ENCODE measurements at places on chromosomes 12 and 14.
A peak's percentile ranks its signal among the peaks of the same experiment; 100 is the strongest.

- no peak for DNase-seq
Measured at GRCh38 chr14:99125113-99125512, 146.9 kb downstream of the BCL11B start.

GRCh38 chr12:122965321-122965751 lies 927 bp downstream of the ABCB9 start:
- DNase-seq = no peak

DNA sequence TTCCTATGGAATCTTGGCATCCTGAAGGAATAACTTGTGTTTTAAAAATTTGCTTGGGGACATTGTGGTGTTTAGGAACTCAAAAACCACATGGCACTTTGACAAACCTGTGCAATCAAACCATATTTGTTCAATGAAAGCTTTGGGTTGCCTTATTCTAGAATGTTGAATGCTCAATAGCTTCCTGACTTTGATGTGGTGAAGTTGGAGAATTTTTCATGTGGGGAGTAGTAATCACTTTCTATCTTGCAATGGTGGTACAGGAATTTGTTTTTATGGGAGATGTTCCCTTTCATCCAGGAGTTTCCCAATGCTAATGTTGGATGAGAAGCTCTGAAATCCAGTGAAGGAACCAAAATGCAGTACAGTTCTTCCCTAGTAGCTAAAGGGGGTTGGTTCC lies 42.2 kb upstream of the LDHB start:
- DNase-seq = no peak

DNA sequence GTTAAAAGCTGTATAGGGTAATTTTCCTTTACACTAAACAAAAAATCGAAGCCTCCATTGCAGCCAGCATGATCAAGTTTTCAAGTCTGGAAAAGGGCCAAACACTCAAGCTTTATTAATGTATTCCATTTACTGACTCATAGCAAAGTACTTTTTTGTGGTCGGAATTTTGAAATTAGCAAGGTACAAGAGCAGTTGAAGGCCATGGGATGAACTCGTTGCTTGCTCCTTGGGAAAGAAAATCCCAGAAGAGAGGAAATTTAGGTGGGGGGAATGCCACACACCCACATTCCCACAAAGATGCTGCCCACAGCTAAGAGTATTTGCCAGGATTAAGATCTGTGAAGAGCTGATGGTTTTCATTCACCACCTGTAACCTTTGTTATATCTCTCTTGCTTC lies 333.7 kb downstream of the EGLN3 start:
- peak; percentile 37 for DNase-seq

- DNase-seq = no peak
Measured at GRCh38 chr14:69252851-69253250, 7.1 kb upstream of the GALNT16 start.

- DNase-seq = no peak
Measured at GRCh38 chr12:113285679-113286610, 49.0 kb downstream of the SLC8B1 start.

DNA sequence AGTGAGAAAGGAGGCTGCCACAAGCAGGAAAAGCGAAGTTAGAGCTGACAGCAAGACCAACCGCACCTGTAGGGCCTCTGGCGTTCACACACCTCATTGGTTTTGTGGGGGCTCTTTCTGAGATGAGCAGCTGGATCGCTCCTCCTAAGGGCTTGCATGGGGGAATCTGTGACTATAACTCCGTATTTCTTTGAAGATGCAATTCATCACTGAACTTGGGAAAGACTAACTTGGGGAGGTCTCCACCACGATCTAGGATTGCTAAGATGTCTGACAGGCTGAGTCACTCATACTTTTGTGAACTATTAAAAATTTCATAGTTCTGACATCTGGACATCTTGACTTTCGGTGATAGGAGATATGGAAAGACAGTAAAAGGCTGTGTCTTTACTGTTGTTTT lies 173.6 kb downstream of the ETV6 start:
- peak; percentile 87 for DNase-seq

DNA sequence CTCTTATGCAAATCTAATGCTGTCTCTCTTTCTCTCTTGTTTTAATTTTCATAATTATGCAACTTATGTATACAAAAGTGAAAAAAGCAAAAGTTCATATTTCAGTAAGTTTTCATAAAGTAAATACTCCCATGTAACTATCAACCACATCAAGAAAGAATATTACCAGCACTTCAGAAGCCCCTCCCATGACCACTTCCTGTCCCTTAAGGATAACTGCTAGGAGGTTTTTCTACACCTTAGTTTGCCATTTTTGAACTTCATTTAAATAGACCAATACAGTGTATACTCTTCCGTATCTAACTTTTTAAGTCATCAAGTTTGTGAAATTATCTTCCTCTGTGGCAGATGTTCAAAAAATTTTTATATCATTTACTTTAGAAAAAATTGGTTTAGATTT lies 547 bp upstream of the OR4K15 start:
- DNase-seq = no peak

DNA sequence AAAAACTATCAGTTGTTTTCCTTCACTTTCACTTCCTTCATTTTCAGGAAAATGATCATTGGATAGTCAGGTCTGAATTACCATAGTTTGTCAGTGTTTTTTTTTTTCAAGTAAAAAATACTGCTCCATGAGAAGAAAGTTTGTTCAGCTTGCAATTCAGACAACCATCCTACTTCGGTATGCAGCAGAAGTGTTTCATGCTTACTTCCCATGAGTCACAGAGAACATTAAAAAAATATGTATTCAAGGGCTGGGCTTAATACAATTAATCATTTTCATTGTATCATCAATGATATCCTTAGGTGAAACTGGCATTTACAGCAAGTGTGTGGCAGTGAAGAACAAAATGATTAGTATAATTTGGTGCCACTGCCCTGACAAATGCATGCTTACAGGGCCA lies 21.6 kb downstream of the PYM1 start:
- no peak for DNase-seq

DNA sequence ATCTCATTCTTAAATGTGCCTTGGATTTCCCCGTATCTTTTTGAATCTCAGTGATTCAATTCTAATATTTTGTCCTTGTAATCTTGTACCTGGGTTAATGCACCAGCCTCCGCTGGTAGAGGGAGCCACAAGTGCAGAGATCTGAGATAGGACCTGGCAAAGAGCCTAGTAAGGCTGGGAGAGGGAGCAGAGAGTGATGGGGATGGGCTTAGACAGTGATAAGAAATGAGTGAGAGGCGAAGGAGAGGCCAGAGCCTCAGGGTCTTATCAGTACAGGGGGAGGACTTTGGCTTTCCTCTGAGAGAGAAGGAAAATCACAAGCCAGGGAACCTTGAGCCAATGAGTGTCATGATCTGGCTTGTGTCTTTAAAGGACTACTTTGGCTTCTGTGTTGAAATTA lies 30.5 kb upstream of the LMNTD1 start:
- no peak for DNase-seq

- DNase-seq = no peak
Measured at GRCh38 chr14:59093902-59094301, 94.6 kb upstream of the DAAM1 start.

DNA sequence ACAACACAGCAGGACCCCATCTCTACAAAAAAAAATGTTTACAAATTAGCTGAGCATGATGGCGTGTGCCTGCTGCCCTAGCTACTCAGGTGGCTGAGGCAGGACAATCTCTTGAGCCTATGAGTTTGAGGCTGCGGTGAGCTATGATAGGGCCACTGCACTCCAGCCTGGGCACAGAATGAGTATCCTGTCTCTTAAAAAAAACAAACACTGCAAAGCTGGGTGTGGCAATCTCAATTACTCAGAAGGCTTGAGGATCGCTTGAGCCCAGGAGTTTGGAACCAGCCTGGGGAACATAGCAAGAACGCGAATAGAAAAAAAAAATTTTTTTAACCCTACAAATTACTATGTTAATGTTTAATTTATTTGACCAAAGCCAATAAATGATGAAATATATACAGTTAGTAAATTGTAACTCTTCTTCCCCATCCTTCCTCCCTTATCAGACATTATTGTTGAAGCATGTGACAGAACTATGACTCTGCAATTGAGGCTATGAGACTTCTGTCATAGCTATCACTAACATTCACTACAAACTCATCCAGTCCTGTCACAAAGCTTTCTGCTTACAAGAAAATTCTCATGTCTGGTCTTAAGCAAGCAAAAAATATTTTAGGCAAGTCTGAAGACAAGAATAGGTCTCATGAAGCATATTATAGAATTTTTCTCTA lies 9.8 kb downstream of the BTBD7 start:
- no peak for DNase-seq

DNA sequence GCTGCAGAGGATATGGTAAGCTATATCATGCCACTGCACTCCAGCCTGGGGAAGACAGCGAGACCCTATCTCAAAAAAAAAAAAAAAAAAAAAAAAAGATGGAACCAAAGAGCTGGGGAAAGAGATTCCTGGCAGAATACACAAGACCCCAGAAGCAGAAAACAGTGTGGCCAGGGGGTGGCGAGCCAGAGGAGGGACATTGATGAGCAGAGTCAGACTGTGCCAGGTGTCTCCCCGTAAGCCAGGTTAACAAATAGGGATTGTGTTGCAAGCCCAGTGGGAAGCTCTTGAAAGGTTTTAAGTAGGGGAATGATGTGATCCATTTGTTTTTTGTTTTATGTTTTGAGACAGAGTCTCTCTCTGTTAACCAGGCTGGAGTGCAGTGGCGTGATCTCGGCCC lies 56.1 kb downstream of the FIGNL2 start:
- DNase-seq = no peak
